Caco-2 (cell line): ENCODE measurements at places on chromosomes 1 and 21. TPM values are rescaled to one million over a fixed set of nuclear protein-coding genes. Genes with fewer than 3 reads are reported as not detected.

GRCh38 chr1:11592752-11593151, 61.5 kb downstream of the FBXO2 start:
- DNase-seq: no peak

- DNase-seq: no peak
Measured at GRCh38 chr1:79554688-79555087, 548.2 kb upstream of the ADGRL4 start.

DNA sequence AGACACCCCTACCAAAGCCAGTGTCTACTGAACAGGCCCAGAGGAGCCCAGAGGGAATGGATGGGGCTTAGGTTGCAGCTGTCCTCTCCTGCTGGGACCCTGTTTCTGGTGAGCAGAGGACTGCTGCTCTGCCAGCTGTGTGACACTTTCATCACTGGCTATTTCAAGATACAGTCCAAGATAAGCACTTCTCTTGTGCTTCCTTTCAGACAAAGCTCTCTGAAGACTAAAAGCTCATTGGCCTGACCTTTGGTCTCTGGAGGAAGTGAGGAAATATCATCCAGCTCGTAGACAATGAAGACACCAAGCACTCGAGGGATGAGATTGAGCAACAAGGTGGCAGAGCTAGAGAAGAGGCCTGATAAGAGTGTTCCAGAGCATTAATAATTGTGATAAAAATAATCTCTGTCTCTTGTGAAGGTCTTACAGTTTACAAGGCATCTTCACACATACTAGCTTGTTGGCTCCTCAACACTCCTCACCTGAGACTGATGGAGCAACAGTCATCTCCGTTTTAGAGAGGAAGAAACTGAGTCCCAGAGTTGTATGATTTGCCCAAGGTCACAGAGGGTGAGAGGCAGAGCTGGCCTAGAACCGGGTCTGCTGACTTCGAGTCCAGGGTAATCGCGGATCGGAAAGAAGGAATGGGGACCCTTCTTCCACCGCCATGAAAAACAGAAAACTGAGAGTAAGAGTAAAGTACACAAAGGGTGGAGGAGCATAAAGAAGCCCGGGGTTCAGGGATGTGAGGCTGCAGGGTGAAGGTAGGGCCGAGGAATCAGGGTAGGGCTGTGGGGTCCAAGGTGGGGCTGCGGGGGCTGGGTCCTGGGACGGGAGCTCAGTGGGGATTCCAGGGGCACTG, 666 bp downstream of the PAFAH2 start:
- DNase-seq: peak; percentile 70

DNA sequence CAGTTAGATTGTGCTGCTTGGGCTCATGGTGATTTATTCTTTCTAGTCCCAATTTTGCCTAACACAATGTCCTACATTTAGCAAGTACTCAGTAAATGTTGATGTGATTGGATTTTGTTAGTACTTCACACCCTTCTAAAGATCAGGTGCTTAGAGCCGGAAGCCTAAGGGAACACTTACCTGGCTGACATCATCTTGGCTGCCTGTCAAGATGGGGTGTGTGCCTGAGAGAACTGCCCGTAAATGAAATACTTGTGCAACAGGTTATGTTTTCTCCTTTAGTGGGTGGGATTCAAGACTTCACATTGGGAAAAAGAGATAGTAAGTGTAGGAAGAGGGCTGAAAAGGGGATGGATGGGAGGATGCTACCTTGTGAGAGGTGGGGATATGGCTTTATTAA, 75.5 kb upstream of the MACF1 start:
- no peak for DNase-seq

- DNase-seq: no peak
Measured at GRCh38 chr1:93611668-93612067, 70.0 kb downstream of the BCAR3 start.

- DNase-seq: no peak
Measured at GRCh38 chr1:54548389-54549044, 489 bp downstream of the ACOT11 start.

DNA sequence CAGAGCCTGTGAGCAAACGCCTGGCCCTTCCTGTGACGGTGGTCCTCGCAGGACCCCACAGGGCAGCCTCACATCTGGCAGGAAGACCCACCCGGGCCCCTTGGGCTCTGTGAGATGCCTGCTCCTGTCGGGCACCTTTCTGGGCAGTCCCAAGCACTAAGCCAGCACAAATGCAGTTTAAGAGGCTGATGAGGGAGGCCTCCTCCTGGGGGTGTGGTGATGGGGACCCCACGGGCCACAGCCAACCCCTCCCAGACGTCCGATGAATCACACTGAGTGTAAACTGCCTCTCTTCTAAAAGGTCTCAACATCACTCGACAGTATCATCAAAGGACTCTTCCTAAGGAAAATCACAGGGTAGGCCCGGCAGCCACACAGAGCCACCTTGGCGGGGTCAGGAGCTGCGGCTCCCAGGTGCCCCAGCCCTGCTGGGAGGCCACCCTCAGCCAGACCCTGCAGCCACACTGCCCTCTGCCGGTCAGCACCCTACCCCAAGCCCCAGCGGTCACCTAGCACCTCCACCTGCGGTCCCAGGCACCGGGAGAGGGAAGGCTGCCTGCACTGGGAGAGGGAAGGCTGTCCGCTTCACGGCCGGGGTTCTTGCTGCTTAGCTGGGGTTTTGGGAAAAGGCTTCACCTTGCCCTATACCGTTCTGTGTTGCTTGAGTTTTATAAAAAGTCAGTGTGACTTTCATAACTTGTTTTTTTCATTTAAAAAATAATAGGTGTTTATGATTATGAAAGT, 3.9 kb upstream of the PRKCZ start:
- peak; percentile 83 for DNase-seq

The MIS18A gene
- 22.9 and 27.5 TPM in 2 replicates for total RNA-seq

The LIN28A gene
- 5.7 TPM in 2 replicates for total RNA-seq

The VWA5B1 gene
- not detected in 2 replicates for total RNA-seq

DNA sequence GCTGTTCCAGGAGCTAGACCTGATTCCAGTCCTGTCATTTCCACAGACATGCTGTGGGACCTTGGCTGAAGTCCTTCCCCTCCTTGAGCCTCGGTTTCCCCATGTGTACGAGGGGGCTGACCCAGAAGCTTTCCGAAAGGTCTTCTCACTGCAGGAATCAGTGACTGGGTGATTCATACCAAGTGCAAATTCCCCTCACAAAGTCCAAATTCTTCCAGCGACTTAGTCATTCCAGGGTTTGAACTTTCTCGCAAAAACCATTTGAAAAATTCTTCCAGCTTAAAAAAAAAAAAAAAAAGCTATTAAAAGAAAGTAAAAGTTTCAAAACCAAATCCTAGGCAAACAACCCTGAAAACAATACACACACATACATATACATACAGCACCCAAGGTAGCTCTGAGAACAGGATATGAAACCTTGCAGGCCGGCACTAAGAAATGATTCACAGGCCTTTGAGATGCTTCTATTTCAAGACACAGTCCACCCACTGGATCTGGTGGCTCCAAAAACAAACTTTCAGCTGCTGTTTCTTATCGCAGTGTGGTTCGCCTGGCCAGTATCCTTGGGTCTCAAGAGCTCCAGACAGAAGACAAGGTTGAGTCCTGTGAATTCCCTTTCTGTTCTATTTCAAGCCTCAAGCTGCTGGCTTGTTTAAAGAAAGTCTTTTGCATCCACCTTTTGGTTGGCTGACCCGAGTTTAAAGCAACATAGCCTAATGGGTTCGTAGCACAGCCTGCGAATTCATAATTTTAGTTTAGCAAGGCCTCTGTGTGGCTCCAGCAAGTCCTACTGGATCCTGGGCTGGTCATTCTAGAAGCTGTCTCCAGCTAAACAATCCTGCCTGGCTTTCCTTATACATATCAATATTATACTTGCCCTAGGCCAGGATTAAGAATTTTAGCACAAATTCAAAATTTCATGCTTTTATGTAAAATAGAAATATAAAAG, 18.0 kb upstream of the ID3 start:
- DNase-seq: no peak

DNA sequence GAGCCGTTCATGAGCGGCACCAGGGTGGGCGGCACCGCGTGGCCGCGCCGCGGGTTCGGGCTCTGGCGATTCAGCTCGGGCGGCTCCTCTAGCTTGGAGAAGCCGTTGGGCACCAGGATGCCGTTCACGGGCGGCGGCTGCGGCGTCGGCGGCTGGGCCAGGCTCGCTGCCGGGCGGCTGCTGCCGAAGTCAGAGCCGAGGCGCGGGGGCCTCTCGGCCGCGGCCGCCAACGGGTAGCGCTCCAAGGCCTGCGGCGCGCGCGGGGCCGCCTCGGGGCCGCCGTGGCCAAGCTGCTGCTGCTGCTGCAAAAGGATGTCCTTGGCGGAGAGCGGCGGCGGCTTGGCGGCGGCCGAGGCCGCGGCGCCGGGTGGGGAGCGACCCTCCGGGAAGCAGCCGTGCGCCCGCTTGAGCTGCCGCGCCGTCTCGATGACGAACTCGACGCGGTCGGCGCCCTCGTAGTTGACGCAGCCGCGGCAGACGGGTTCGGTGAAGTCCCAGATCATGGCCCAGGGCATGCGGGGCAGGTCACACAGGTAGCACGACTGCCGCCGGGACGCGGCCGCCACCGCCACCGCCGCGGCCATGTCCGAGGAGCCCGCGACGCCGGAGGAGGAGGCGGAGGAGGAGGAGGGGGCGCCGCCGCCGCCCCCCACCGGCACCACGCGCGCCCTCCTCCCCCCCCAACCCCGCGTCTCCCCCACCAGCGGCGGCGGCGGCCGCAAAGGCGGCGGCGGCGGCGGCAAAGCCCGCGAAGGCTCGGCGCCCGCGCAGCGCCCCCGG, 877 bp downstream of the IRF2BP2 start:
- peak; percentile 59 for DNase-seq

GRCh38 chr1:174194461-174194860, 35.1 kb downstream of the RABGAP1L start:
- no peak for DNase-seq

GRCh38 chr1:161311595-161312181, 1.9 kb upstream of the MPZ start:
- no peak for DNase-seq

DNA sequence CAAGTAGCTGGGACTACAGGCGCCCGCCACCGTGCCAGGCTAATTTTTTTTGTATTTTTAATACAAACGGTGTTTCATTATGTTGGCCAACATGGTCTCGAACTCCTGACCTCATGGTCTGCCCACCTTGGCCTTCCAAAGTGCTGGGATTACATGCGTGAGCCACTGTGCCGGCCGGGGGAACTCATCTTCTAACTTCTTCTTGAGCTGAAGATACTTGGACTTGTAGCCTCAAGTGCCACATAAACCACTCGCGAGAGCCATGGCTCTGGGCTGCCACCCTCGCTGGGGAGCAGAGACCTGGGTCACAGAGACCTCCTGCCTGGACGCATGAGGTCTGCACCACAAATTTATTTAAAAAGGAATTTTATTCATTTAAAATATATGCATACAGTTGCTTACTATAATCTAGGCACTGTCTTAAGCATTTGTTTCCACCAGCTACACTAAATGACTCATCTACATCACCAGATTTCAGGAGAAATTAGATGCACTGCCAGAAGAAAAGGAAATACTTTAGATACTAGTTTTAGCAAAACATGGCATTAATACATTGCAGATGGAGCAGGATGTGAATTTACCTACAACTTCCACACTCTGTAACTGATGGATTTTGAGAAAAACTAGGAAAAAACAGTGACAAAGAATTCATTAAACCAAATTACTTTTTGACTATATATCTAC, 29.9 kb upstream of the PUM1 start:
- no peak for DNase-seq

DNA sequence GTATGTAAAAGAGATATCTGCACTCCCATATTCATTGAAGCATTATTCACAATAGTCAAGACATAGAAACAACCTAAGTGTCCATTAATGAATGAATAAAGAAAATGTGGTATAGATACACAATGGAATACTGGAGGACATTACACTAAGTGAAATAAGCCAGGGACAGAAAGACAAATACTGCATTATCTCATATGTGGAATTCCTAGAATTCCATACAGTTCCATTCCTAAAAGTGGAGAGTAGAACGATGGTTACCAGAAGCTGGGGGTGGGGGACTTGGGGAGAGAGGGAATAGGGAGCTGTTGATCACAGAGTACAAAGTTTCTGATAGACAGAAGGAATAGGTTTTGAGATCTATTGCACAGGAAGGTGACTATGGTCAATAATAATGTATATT, 7.4 kb downstream of the TMED5 start:
- peak; percentile 44 for DNase-seq

- no peak for DNase-seq
Measured at GRCh38 chr21:35311985-35312384, 262.9 kb upstream of the RUNX1 start.

The MATN1 gene
- not detected in 2 replicates for total RNA-seq
